ENCODE measurements at places on chromosomes 5 and 9. TPM values are rescaled to one million over a fixed set of nuclear protein-coding genes. Genes with fewer than 3 reads are reported as not detected.

GRCh38 chr9:98410185-98410697 lies 154.8 kb upstream of the TBC1D2 start:
- ATAC-seq = no peak

- no peak for ATAC-seq
Observed at GRCh38 chr5:39100301-39100850, 26.2 kb upstream of the RICTOR start.

The PTCD2 gene
- 14.8 TPM for total RNA-seq

The LCN6 gene
- not detected for total RNA-seq

- ATAC-seq = no peak
Observed at GRCh38 chr5:167950126-167950721, 341.2 kb upstream of the WWC1 start.

DNA sequence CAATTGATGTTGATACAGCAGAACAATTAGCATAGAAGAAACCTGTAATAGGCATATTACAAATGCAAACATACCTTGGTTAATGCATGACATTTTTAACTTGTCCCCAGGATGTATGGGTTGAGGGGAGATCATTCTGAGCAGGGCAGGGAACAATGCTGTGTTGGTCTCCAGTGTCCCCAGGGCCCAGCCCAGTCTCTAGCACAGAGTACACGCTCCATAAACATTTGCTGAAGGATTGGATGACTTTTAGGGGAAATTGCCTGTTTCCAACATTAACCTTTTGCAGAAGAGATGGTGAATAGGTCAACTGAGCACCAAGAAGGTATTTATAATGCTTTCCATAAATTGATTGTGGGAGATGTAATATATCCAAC lies 20.0 kb downstream of the ANKRA2 start:
- no peak for ATAC-seq

GRCh38 chr5:138359621-138360020 lies 7.1 kb downstream of the KDM3B start:
- no peak for ATAC-seq

The GABRA1 gene
- total RNA-seq = not detected

The ADRA1B gene
- not detected for total RNA-seq

DNA sequence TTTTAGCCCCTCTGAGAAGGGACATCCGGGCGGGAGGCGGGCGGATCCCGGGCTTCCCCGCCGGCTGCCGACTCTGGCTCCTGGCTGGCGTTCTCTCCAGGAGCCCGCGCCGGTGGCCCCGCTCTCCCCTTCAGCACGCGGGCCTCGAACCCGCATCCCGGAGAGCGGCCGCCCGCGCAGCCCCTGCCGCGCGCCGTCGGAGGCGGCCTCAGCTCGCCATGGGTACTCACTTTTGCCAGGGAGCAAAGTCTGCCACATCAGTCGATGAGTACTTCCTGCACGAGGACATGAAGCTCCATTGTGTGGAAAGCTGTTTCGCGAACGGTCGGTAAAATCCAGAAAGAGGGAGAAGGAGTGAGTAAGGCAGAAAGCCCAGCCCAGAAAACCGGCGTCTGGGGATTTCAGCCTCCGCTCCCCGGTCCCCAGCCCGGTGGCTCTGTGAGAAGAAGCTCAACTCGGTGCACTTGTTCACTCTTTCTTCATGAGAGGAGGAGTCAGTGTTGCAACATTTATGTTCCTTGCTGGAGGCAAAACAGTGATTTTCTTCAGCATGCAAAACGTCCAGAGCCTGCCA lies at the start of gene PRLR:
PRLR (minus strand) TSS at position 450 of the 574 bp plus-strand sequence. CDS start 140,867 bp downstream, outside the sequence.
- ATAC-seq = no peak

DNA sequence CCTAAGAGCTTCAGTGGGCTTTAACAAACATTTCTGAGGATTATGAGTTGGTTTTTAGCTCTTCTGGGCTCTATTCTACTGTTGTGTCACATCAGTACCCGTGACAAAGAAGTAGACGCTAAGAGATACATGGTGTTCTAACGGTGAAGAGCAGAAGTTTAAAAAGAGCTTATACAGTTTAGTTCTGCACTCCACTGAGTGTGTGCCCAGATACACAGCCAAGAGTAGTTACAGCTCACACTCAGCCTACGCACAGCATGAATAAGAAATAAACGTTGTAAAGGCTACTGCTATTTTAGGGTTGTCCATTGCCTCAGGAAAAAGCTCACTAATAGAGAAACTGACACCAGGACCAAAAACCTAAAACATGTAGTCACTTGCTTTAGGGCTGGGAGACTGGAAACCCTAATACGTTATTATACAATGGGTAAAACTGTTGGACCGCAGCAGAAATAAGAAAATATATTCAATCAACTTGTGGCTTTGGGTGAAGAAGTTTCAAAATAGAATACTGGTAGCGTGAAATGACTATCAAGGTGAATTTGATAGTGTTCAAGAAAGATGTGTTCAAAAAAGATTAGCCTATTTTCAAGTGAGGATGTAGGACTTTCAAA lies 34.7 kb downstream of the PSIP1 start:
- ATAC-seq = no peak

DNA sequence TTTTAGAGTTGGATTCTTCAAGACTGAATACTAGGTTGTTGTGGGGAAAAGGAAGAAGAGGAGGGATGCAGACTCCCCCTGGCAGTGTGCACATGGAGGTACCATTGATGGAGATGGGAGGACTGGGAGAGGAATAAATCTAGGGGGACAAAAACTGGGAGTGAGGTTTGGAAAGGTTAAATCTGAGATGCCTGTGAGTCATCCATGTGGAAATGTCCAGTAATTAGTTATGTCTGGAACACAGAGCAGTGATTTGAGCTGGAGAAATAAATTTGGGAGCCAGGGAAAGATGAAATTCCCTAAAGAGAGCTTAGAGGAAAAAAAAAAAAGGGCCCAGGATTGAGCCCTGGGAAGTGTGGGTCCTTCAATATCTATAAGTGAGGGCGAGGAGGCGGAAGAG lies 8.0 kb upstream of the CCIN start:
- ATAC-seq = no peak

The HAPLN1 gene
- not detected for total RNA-seq

The CNTNAP3B gene
- not detected for total RNA-seq

- ATAC-seq = no peak
Observed at GRCh38 chr5:27769748-27770402, 731.5 kb upstream of the CDH9 start.

- no peak for ATAC-seq
Observed at GRCh38 chr5:124819201-124819600, 72.8 kb upstream of the ZNF608 start.

- no peak for ATAC-seq
Observed at GRCh38 chr5:117205894-117206293, 631.3 kb upstream of the SEMA6A start.

DNA sequence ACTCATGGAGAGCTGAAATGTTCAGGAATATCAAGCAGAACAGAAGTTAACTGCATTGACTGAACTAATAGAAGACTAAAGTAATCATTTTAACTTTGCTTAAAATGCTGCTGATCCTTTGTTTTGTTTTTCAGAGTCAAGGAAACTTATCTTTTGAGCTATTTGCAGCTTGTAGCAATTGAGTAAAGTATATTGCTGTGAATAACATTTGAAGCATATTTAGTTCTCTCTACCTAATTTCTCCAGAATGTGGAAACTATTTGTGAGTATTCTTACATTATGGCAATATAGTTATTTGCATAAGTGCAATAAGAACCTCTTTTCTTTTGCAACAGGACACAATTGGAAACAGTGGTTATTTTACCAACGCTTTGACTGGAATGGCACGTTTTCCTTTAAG lies 5.3 kb upstream of the SOX30 start:
- no peak for ATAC-seq

DNA sequence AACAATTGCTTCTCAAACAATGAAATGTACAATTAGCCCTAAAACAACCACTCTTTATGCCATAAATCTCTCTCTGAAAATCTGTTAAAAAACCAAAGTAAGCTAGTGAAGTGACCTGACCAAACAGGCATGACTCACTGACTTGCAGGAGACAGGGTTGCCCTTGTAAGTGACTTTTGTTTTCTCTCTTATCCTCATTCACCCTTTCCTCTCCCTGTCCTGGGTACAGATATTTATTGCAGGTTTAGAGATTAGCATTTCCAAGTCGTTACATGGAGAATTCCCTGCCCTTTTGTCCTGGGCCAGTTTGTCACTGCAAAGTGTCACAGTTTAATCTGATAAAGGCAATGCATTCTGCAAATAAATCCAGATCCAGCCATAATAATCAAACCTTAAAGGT lies 484.2 kb downstream of the IRX1 start:
- ATAC-seq = no peak

DNA sequence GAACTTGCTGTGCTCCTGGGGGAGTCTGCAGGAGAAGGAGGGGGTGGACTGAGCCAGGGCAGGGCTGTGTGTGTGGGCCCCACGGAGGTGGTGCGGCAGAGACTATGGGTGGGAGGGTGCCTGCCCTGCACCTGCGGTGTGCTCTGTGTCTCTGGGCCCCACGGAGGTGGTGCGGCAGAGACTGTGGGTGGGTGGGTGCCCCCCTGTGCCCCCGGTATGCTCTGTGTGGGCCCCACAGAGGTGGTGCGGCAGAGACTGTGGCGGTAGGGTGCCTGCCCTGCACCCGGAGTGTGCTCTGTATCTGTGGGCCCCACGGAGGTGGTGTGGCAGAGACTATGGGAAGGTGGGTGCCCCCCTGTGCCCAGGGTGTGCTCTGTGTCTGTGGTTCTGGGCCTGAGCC lies 103.7 kb downstream of the EHMT1 start:
- peak; percentile 12 for ATAC-seq
